ENCODE measurements at places on chromosomes 2 and 18.

DNA sequence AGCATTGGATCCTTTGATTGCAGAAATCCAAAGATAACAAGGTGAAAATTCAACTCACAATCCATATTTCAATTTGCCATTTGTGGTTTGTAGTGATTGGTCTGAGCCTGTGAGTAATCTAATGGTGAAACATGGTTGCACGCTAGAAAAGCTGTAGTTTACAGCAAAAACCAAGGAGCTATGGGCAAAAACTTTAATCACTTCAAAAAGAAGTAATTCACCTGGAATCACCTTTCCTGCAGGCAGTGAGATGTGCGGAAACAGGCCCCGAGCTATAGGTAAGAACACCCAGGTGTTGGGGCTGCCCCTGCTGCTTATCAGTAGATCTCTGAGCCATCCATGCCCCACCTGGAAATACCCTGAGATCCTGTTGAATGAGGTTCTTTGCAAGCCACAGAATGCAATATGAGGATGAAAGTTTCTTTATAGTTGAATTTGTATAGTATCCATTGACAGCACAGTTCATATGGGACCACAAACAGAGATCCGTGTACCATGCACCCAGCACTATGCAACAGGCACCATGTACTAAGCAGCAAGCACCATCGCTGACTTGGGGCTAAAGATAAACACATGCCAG lies 208.2 kb downstream of the SPP2 start:
- peak; percentile 66 for DNase-seq

DNA sequence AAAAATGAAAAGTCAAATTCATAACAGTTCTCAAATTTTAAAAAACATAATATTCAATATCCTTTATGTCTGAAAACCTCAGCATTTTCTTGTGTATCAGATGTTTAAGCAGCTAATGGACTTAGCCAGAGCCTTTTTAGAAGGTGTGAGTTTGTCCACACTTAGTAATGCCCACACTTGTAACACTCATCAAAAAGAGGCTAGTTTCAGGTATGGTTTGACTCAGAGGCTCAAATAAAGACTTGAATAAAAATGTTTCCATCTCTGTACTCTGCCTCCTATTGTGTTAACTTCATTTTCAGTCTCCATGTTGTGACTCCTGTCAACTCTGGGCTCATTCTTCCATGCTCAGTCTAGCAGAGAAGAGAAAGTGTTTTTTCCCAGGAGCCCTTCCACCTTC lies 311.6 kb downstream of the IRS1 start:
- no peak for DNase-seq

DNA sequence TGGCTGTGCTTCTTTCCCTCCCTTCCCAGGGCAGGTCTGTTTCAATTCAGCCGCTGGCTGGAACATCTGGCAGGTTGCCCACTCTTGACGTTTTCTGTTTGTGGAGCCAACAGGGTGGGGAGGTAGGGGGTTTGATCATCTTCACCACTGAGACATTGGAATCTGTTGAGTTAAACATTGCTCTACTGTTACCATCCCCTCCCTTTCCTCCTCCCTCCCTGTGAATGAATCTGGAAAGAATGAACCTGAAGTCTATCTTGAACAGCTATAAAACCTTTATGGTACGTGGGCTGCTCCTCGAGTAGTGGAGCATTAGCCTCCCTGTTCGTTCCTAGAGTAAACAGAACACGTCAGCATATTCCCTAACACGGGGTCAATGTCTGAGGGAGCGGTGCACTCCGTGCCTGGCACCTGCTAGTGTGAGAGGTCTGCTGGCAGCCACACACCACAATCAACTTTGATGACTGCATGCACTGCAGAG lies 249.9 kb upstream of the RBBP8 start:
- DNase-seq, result peak; percentile 90

- DNase-seq, result no peak
Observed at GRCh38 chr18:49613141-49613640, 51.3 kb downstream of the LIPG start.

DNA sequence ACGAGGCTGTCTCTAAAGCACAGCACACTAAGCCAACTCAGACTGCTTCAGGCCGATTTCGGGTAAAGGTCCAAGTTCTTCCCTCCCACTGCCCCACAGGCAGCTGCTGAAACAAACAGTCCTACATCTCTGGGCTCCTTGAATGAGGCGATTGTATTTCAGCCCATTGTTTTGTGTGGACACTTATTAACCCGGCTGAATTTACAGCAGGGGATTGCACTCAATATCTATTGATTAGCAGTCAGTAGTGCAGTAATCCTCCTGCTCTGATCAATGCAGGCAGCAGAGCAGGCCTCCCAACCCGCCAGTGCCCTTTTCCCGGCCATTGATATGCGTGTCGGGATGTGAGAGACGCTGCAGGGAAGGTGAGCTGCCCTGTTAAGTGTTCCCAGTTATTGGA lies 330.1 kb downstream of the CMPK2 start:
- DNase-seq, result peak; percentile 11

DNA sequence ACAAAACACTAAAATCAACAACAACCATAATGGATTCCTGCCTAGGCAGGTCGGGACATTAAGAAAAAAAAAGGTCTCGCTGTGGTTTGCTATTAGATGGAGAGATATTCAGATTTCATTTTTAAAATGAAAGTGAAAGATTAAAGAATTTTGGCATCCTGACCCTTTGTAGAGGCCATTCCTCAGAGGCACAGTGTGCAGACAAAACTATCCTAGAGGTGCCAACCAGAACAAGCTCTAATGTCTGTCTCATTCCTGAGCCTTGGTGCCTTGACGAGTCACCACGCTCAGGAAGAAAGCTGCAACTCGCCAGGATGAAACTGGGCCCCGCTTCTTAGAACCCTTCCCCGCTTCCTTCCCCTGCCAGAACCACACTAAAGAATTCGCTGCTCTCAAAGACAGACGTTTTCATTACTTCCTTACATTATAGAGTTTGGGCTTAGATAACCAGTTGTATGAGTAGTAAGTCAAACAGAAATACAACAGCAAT lies 156.0 kb downstream of the TGIF1 start:
- DNase-seq, result no peak

GRCh38 chr2:223054193-223054781 lies 2.3 kb downstream of the KCNE4 start:
- no peak for DNase-seq

GRCh38 chr2:151638191-151638933 lies 95.9 kb downstream of the NEB start:
- DNase-seq, result peak; percentile 36

DNA sequence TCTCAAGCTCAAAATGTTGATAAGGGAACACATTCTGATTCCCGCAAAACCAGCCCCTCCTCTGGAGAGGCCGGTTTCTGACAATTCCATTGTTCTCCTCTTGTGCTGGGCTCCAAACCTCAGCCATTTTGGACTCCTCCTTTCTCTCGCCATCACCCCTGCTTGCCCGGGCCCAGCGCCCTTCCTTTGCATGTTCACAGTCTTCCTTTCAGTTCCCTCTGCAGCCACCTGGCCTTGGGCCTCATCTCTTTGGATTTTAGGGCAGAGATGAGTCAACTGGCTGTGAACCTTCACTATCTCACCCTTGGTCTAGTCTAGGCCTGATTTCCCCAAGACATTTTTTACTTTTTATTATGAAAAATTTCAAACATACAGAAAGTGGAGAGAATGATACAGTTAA lies 155.9 kb upstream of the MAP3K20 start:
- no peak for DNase-seq

- DNase-seq, result no peak
Observed at GRCh38 chr2:211181626-211182025, 625.2 kb downstream of the CPS1 start.

GRCh38 chr2:71613403-71613952 lies 160.1 kb downstream of the DYSF start:
- DNase-seq, result no peak

DNA sequence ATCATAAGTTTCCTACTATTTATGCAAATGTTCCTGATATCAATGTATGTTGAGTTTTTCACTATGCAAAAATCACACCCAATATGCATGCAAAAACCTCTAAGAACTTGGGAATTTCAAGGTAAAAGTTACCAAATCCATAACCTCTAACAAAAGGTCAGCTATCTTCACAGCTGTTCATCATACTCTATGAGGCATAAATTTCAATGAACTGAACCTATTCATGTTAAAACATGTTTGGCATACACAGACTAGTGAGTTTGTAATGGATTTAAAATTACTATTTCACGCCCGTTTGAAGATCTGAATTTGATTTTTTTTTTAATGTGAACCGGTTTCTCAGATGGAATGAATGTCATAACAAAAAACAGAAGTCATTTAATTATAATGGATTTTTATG lies 100.2 kb downstream of the ATAD2B start:
- no peak for DNase-seq

DNA sequence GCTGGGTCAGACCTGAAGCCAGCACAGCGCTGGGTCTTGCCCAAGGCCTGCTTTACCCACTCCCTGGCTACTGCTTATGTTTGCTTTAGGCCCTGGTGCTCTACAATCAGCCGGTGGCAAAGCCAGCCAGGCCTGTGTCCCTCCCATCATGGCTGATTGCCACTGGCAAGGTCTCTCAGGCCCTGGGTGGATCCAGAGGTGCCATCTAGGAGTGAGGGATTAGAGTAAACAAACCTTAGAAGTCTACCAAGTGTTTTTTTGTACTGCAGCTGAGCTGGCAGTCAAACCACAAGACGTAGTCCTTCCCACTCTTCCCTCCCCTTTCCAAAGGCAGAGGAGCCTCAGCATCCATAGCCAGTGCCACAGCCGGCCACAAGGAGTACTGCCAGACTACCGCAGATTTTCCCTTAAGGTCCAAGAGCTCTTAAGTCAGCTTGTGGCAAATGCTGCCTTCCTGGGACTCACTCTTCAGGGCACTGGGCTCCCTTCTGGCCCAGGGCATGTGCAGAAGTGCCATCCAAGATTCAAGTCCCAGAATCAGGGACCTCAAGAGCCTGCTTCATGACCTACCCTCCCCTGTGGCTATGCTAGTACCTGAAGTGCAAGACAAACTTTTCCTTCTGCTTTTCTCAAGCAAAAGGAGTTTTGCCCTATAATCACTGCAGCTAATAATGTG lies 20.0 kb downstream of the IL1RL2 start:
- no peak for DNase-seq

DNA sequence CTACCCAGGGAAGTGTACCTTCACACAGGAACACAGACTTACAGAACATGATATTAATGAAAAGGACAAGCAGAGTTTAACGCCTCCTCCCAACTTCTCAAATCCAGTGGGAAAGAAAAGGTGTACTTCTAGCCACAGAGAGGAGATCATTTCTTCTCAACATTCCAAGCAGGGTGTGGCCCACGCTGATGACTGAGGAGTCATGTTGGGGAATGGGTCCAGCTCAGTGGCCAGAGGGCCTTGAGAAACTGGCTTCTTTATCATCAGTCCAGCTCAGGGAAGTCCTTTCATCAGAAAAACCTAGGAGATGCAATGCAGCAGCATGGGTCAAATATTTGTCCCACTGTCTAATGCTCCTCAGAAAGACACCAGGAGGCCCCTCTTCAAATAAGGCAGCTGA lies 63.0 kb downstream of the RBM43 start:
- DNase-seq, result no peak

GRCh38 chr2:51620796-51621195 lies 588.9 kb upstream of the NRXN1 start:
- no peak for DNase-seq

- no peak for DNase-seq
Observed at GRCh38 chr2:187271825-187272224, 176.2 kb downstream of the CALCRL start.

- DNase-seq, result peak; percentile 74
Observed at GRCh38 chr2:64859312-64860212, 129.6 kb upstream of the SLC1A4 start.

DNA sequence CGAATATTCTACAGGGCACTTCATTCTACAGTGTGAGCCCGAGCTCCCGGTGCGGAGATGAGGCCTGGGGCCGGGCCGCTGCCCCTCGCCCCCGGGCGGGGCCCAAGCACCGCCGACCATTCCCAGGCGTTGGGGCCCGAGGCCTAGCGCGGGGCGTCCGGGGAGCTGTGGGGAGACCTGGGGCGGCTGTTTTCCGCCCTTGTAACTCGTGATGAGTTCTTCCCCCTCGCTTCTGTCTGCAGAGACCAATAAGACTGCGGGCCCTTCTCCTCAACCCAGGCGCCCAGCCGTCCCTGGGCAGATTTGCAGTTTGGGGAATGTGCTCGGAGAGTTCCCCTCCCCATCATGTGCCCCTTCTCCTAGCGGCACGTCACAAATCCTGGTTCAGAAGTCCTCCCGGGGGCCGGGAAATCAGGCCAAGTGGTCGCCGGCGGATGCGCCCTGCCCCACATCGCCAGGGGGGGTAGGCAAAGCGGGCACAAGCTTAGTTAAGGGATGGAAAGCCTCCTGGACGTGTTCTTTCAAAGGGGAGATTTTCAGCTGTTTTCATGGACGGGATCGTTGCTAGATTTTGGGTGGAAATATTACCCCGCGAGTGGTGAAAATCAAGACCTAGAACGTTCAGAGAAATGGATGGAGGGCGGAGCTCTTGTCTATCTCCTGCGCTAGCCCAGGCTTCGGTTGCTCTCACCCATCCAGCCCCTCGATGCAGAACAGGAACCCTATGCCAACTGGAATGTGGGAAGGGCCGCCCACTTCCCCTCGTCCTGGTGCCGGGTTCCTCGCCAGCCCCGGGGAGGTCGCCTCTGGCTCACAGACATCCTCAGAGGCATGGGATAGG lies 18.8 kb upstream of the HAAO start:
- peak; percentile 35 for DNase-seq

- DNase-seq, result no peak
Observed at GRCh38 chr2:223853425-223853837, 16.0 kb upstream of the AP1S3 start.

DNA sequence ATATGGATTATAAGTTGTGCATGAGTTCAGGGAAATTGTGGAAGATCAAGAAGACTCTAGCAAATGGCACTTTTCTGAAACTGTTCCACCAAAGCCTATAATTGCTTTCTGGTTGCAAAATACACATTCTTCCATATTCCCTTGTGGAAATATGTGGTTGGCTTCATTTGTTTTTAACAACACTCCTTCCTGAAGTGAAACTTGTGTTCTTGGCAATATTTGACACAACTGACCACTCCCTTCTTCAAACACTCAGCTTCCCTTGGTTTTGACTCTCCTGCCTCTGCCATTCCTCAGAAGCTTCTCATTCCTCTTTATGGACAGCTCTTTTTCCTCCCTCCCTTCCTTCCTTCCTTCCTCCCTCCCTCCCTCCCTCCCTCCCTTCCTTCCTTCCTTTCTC lies 192.3 kb downstream of the PMAIP1 start:
- DNase-seq, result no peak

GRCh38 chr18:30888344-30888743 lies 154.2 kb downstream of the DSC3 start:
- DNase-seq, result no peak

- DNase-seq, result no peak
Observed at GRCh38 chr2:16201848-16202247, 261.5 kb downstream of the MYCN start.

Measured in Calu3 (cell line).